ENCODE measurements at places on chromosomes 2 and 18.

GRCh38 chr18:36499938-36500337 lies 202.4 kb downstream of the FHOD3 start:
- no peak for DNase-seq

DNA sequence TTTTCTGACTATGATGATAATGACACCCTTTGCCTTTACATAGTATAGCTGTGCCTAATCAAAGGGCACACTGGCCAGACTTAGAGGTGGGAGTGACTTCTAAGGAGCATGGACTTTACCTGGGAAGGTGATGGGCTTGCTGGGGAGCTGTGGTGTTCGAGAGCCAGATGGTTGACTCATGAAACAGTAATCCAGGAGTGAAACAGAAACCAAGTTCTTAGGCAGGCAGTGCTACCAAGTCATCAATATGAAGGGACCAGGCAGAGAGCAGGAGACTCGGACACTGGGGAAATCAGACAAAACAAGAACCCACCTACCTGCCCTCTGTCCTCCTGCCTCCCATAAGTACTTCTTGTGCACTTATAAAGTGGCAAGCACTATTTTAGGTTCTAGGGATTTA lies 430.4 kb downstream of the DLGAP1 start:
- DNase-seq = no peak

GRCh38 chr2:241408849-241409248 lies 52.8 kb downstream of the FARP2 start:
- DNase-seq = no peak

DNA sequence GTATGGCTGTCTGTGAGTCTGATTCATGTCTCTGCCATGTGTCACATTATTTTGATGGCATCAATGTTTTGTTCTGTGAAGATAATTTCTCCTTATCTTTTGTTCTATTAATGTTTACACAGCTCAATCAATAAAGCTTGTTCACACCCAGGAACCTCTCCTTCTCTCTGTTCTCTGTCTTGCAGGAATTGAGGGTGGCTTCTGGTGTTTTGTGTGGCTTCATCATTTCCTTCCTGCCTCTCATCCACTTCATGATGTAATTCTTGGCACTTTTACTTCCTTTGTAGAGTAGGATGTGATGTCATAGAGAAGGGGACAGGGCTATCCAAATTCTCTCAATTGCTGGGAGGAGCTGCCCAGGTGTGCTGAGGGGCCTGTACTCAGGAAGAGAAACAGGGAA lies 27.2 kb downstream of the ASXL3 start:
- no peak for DNase-seq

GRCh38 chr2:207619764-207620203 lies 5.4 kb downstream of the METTL21A start:
- no peak for DNase-seq

GRCh38 chr2:136384531-136385303 lies 266.8 kb upstream of the CXCR4 start:
- DNase-seq = peak; percentile 53

GRCh38 chr2:106531676-106532214 lies 44.6 kb downstream of the CD8B2 start:
- DNase-seq = no peak

- no peak for DNase-seq
These were observed 434.5 kb upstream of the RAB12 start for GRCh38 chr18:8174771-8175170.

DNA sequence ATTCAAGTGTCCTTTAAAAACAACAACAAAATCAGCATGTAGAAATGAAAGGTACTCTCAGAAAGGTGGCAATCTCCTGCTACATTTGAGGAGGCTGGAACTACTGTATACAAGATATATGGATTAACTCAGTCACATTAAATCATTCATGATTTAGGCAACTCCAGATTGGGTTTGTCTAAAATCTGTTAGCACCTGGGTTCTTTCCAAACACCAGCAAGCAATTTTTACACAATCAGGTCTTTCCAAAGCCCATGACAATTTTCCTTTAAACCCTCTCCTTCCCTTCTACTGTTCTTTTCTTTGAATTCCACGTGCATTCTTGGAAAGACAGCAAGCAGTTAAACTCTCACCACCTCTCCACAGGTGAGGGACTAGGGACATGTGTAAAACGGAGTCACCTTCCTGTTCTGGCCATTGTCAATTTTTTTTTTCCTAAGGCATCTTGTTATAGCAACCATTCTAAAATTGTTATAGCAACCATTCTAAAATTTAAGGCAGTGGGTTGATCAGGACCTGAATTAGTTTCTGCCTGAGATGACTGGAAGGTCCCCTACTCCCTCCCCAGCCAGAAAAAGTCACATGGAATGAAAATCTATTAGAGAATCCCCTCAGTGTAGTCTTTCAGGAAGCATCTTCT lies 113.9 kb downstream of the ANKRD44 start:
- no peak for DNase-seq

DNA sequence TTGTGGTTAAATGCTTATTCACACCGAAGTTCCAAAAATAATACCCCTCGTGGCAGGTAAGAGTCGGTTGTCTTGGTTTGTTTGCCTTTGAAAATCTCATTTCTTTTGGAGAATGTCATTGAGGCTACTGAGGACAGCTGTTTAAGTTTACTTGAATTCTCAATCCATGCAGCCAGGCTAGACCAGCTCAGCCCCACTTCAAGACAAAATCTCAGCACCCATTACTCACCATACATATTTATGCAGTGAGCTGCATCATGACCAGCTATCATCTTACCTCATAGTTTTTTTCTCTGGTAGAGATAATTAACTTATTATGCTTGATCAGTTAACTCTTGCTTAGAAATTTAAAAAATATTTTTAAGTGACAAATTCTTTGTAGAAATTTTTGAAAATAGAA lies 115.9 kb downstream of the HAUS1 start:
- DNase-seq = no peak

DNA sequence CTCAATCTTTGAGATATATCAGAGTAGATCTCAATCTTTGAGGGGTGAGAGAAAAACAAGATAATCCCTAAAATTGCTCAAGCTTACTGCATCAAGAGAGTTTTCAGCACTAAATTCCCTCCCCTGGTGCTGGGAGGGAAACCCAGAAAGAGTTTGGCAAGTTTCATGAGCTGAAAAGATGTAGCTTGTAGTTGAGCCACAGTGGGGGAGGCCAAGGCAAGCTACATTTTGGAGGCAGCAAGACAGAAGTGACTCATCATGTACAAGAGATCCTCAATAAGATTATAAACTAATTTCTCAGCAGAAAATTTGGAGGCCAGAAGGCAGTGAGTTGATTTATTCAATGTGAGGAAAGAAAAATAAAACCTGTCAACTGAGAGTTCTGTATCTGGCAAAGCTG lies 308.2 kb downstream of the PIEZO2 start:
- DNase-seq = no peak

- no peak for DNase-seq
These were observed 64.9 kb downstream of the ACTR2 start for GRCh38 chr2:65292461-65293011.

- no peak for DNase-seq
These were observed 123.3 kb upstream of the RND3 start for GRCh38 chr2:150610670-150611279.

DNA sequence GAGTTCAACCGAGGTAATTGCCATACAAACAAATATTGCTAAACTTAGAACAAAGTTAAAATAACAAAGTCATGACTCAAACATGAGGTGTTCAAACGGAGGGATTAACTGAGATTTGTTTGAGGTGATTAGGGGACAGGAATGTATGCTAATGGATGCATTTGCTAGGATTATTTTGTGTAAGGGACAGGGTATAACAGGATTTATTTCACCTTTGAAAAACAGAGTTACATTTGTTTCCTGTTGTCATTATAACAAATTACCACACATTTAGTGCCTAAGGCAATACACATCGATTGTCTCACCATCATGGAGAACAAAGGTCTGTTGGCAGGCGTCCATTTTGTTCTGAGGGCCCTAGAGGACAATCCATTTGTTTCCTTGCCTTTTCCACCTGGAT lies 304.3 kb upstream of the CNTNAP5 start:
- DNase-seq = no peak

GRCh38 chr2:114421781-114422180 lies 20.7 kb upstream of the DPP10 start:
- DNase-seq = no peak

GRCh38 chr2:190746971-190747761 lies 98.3 kb downstream of the NAB1 start:
- no peak for DNase-seq

GRCh38 chr2:42935692-42936671 lies 143.6 kb upstream of the HAAO start:
- DNase-seq = no peak

- no peak for DNase-seq
These were observed 22.2 kb upstream of the SMAD4 start for GRCh38 chr18:51007790-51008139.

DNA sequence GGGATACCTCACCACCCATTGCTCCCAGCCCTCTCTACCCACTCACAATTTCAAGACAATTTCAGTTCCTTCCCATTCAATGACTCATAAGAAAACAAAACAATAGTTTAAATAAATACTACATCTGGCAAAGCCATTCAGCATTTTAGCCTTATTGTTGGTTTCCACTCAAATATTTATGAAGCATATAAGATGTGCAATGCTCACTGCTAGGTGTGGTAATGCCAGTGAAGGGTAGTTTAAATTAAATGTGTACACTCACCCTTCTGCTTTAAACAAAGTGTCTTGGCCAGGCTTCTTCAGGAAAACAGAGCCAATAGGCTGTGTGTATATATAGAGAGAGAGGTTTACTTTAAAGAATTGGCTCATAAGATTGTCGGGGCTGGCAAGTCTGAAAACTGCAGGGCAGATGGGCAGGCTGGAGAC lies 37.0 kb downstream of the INO80C start:
- no peak for DNase-seq

GRCh38 chr2:39623917-39624316 lies 41.8 kb upstream of the TMEM178A start:
- no peak for DNase-seq

DNA sequence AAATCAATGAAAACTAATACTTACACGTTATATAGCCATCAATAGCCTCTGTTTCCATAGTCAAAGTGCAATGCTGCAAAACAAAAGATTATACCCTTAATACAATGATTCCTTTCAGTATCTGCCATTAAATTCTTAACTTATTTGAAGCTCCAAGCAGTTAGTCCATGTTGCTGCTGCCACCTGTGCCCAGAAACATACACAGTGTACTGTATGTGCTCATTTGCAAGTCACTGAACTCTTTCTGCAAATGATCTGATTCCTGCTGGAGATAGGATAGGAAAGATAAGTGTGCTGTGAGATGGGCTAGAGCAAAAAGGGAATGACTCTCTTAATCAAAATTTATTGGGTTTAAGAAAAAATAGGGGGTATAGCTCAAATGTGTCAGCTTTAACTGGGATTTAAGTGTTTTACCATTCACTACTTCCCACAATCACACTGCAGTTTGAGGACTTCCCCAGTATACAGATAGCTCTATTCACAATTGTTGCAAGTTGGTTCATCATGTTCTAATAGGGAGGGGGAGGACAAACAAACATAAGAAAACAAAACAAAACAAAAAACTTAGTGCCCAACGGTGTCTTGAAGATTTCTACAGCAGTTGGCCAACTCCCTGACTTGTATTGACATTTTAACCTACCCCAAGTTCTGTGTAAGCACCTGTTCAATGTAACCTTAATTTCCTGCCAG lies 2.7 kb downstream of the IKZF2 start:
- DNase-seq = no peak

DNA sequence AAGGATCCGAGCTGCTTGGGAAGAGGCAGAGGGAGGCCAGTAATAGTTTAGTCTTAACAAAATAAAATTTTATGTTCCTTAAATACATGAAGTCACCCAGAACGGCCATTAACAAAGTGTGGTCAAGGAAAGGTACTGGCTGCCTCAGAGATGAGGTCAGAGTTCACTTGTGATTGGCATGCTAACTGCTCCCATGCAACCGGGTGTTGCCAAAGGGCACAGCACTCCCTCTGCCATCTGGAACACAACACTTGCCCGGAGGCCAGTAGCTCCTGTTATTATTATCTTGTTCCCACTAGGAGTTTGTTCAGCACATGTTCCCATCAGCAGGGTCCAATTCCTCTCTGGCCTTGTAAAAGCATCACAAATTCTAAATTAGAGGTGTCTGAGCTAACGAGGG lies 207.0 kb downstream of the CYP26B1 start:
- DNase-seq = no peak

DNA sequence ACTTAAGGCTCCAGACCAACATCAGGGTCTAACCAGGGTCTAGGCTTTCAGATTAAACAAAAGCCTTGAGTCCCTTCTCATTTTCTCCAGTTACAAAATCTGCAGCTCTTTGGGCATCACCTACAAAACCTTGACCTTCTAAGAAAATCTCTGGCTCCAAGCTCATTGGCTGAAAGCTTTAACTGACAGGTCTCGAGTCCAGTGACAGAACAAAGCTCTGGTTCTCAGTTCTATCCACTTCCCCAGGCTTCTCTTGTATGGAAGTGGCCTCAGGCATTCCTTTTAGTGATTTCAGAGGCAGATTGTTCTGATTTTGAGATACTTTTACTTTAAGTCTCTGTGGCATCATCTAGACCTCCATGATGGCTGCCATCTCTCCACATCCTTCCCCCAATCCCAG lies 11.3 kb downstream of the SIX2 start:
- no peak for DNase-seq

GRCh38 chr2:102116630-102117471 lies 25.7 kb upstream of the IL1R1 start:
- DNase-seq = no peak

- no peak for DNase-seq
These were observed 147.1 kb downstream of the CCBE1 start for GRCh38 chr18:59550174-59550516.

DNA sequence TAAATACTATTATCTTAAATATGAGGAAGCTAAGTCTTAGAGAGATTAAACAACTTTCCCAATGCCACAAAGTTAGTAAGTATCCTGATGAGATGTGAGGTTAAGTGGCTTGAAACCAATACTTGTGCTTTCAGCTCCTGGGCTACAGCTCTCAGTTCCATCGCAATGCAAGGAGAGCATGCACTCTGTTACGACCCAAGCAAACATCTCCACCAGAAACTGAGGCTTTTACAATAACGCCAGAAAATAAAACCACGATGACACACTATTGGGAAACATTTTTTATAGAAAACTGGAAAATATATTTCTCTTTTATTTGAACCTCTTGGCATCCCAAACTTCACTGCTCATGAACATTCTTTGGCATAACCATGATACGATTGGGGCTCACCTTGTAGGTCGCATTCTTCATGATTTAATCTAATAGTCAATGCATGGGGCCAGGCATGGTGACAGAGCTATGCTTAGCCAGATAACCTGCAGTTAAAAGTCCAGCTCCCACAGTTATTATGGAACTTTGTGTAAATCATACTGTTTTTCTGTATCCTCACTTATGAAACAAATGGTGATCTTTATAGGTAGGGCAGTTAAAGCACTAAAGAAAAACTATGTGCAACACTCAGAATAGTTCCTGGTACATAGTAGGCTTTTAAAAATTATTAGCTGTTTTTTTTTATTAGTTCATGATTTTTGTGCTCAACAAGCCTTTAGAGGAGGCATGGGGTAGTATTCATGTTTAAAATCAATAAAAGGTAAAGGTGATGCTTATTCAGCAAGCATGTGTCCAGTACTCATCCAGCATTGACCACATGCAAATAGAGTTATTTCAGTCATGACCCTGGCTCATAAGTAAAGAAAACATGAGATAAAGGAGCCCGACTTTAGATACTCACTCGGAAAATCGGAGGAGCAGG lies 238.3 kb upstream of the TRIB2 start:
- DNase-seq = no peak

GRCh38 chr2:4900242-4900641 lies 791.9 kb upstream of the SOX11 start:
- no peak for DNase-seq
